Endodermal cell (in vitro differentiated cells): ENCODE measurements at places on chromosomes 2 and 18. TPM values are rescaled to one million over a fixed set of nuclear protein-coding genes. Genes with fewer than 3 reads are reported as not detected.

- DNase-seq, result no peak
Measured at GRCh38 chr2:13040043-13040442, 323.3 kb downstream of the TRIB2 start.

- DNase-seq, result no peak
Measured at GRCh38 chr2:46422717-46423394, 56.5 kb upstream of the TMEM247 start.

DNA sequence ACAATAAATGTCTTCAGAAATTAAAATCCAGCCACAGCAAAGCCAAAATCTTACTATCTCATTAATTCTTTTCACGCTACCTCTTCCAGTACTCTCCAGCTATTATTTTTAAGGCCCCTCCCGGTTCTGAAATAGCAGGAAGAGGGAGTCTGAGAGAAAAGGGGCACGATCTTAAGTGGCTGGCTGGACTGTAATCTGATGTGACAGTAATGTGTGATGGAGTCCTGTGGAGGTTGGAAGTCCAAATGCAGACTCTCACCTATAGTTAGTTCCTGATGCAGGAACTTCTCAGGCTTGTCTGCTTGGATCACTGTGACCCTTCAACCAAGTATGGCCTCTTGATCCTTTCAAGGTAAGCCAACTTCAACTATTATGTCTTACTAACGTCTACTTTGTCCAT, 43.2 kb downstream of the SMAD2 start:
- no peak for DNase-seq

- no peak for DNase-seq
Measured at GRCh38 chr2:58900246-58901027, 659.3 kb upstream of the FANCL start.

RAX gene
- 0.18 TPM in 1 of 2 replicates, not detected in the other for total RNA-seq

VWC2L gene
- total RNA-seq, result not detected in 2 replicates
